ENCODE measurements at places on chromosomes 7 and 10. TPM values are rescaled to one million over a fixed set of nuclear protein-coding genes. Genes with fewer than 3 reads are reported as not detected.

Gene TMEM178B
- 1.1 TPM for total RNA-seq

- no peak overlapping the region for H3K4me3 ChIP-seq
- H3K27ac ChIP-seq: no peak overlapping the region
- H3K27me3 ChIP-seq: peaks cover 32% of the 10 kb centered on the region
These were observed 1.8 kb upstream of the VWC2 start for GRCh38 chr7:49771427-49772176.

Gene LRGUK
- 0.69 TPM for total RNA-seq

Gene UCN3
- 4.0 TPM for total RNA-seq

Gene ADAMTS14
- total RNA-seq: 1.5 TPM

- DNase-seq: no peak
- H3K4me3 ChIP-seq: no peak overlapping the region
- H3K36me3 ChIP-seq: no peaks in the 10 kb centered on the region
- no peaks in the 10 kb centered on the region for H3K4me1 ChIP-seq
These were observed 28.4 kb downstream of the MKX start for GRCh38 chr10:27717224-27717623.

All from colonic mucosa (tissue), 4 donors.